Natural killer cell (primary cell): ENCODE measurements at places on chromosomes 12 and 14.
A peak's percentile ranks its signal among the peaks of the same experiment; 100 is the strongest.

GRCh38 chr12:93380480-93381121 is 2.9 kb downstream of the NUDT4 start:
- no peak overlapping the region for H3K4me3 ChIP-seq
- peak; percentile 32 for DNase-seq
- no peaks in the 10 kb centered on the region for H3K27me3 ChIP-seq
- H3K36me3 ChIP-seq, result no peaks in the 10 kb centered on the region

- H3K27ac ChIP-seq, result no peak overlapping the region
- no peaks in the 10 kb centered on the region for H3K4me1 ChIP-seq
- DNase-seq, result no peak
- H3K27me3 ChIP-seq, result no peaks in the 10 kb centered on the region
These were observed 138.4 kb downstream of the STXBP6 start for GRCh38 chr14:24911324-24912109.

GRCh38 chr14:72644758-72645489 is 249.0 kb downstream of the DPF3 start:
- peak; percentile 4 for DNase-seq
- H3K27me3 ChIP-seq, result no peaks in the 10 kb centered on the region
- no peak overlapping the region for H3K4me3 ChIP-seq
- no peaks in the 10 kb centered on the region for H3K36me3 ChIP-seq

- H3K27ac ChIP-seq, result no peak within 1 kb of the TSS
- no peaks in the 10 kb centered on the region for H3K36me3 ChIP-seq
- no peak within 1 kb of the TSS for H3K4me3 ChIP-seq
- peaks cover 15% of the 10 kb centered on the region for H3K4me1 ChIP-seq
These were observed at the start of gene LRP1-AS for GRCh38 chr12:57146961-57147944. Gene LRP1-AS, minus strand, starts transcription at chr12:57147619.

GRCh38 chr14:40656311-40656710 is 950.4 kb upstream of the LRFN5 start:
- no peak overlapping the region for H3K27ac ChIP-seq
- H3K4me3 ChIP-seq, result no peak overlapping the region
- no peaks in the 10 kb centered on the region for H3K36me3 ChIP-seq
- no peak for DNase-seq
- H3K4me1 ChIP-seq, result no peaks in the 10 kb centered on the region
- H3K27me3 ChIP-seq, result no peaks in the 10 kb centered on the region

GRCh38 chr12:94426049-94426448 is 33.6 kb downstream of the CEP83 start:
- H3K36me3 ChIP-seq, result no peaks in the 10 kb centered on the region
- no peak overlapping the region for H3K4me3 ChIP-seq
- no peak for DNase-seq
- no peaks in the 10 kb centered on the region for H3K27me3 ChIP-seq
- no peaks in the 10 kb centered on the region for H3K4me1 ChIP-seq

DNA sequence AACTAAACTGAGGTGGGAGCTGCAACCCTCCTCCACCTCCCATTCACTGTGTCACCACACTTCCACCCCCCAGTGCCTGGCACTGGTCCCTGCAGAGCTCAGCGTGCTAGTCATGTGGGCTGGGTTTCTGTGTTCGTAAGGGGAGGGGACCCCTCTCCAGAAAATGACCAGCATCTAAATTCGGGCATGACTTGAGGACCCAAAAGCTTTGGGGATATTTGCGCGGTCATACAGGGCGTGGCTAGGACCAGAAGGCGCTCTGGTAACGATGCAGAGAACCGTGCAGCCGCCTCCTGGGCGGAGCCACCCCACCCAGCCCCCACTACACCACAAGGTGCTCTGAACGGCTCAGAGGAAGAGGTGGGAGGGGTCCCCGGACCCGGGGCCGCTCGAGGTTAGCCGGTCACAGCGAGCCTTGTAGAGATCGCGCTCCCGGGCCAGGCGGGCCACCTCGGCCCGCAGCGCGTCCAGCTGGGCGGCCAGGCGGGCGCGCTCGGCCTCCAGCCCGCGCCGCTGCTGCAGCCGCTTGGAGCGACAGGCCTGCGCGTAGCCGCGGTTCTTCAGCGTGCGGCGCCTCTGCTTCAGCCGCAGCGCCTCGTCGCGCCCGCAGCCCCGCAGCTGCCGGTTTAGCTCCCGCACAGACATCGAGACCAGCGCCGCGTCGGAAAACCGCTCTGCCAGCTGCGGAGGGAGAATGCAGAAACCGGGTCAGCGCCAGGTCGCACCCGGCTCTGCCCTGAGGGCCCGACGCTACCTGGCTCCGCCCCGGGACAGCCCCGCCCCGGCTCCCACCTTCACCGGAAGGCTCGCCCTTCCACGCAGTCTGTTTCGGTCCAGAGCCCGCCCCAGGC is 9.8 kb downstream of the CPNE6 start:
- peak; percentile 36 for DNase-seq
- peak overlapping the region; percentile 55 for H3K4me3 ChIP-seq
- peak overlapping the region; percentile 8 for H3K27ac ChIP-seq
- no peaks in the 10 kb centered on the region for H3K36me3 ChIP-seq
- H3K4me1 ChIP-seq, result peaks cover 15% of the 10 kb centered on the region

DNA sequence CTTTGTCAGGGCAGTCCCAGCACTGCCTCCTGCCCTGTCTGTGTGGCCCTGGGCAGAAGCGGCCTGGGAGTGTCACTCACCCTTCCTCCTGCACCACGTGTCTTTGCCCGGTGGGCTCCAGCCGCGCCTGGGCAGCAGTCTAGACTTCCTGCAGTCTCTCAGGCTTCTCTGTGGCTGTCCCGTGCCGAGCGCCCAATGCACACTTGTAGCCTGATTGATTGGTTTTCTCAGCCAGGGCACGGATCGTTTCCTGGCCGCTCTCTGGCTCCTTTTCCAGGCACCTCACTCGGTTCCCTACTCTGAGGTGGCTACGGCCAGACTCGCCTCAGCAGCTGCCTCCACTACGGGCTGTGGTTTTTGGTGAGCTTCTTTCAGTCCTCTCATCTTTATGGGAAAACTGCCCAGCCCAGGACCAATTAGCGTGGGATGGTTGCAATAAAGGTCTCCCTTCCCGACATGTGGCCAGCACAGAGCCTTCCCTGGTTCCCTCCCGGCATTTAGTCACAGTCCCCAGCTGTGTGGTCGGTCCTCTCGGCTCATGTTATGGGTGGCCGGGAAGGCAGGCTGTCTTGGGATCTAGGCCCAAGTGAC is 133.1 kb downstream of the CACNA1C start:
- no peaks in the 10 kb centered on the region for H3K4me1 ChIP-seq
- H3K27ac ChIP-seq, result no peak overlapping the region
- DNase-seq, result no peak

DNA sequence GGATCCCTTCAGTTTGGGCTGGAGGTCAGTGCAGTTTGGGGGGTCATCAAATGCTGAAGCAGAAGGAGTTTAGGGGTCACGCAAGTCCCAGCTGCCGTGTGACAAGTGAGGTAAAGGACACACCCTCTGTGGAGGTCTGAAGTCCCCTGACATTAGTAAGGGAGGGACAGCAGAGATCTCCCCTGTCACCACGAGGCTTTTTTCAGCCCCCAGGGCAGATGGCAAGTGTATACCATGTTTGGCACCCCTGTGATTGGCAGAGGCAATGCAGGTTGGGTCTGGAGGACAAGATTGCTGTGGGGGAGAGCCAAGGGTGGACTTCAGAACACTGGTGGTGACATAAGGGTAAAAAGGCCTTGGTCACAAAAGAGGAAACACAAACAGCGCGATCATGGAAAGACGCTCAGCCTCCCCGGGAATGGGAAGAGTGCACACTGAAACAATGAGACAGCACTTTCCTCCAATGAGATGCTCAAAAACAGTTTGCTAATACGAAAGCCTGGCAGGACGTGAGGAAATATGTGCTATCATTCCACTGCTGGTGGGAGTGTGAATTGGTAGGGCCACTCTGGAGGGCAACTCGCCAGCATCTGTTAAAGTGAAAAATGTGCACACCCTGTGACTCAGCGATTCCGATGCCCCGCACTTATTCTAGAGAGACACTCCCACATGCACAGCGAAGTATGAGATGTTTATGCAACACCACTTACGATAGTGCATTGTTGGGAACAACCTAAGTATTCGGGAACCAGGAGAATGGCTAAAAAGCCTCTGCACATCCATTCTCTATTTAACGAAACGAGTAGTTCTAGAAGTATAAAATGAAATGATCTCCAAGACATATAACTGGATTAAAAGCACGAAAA is 14.4 kb upstream of the CD27 start:
- peak; percentile 32 for DNase-seq
- H3K36me3 ChIP-seq, result no peaks in the 10 kb centered on the region
- H3K4me1 ChIP-seq, result peaks cover 32% of the 10 kb centered on the region

- peaks cover 27% of the 10 kb centered on the region for H3K4me1 ChIP-seq
- no peak for DNase-seq
- H3K36me3 ChIP-seq, result peaks cover 12% of the 10 kb centered on the region
- no peak overlapping the region for H3K27ac ChIP-seq
- H3K4me3 ChIP-seq, result no peak overlapping the region
These were observed 4.2 kb downstream of the PCNX4 start for GRCh38 chr14:60095781-60096450.

- peaks cover 31% of the 10 kb centered on the region for H3K4me1 ChIP-seq
- H3K27ac ChIP-seq, result no peak overlapping the region
- H3K27me3 ChIP-seq, result peaks cover 50% of the 10 kb centered on the region
- no peak overlapping the region for H3K4me3 ChIP-seq
- no peaks in the 10 kb centered on the region for H3K36me3 ChIP-seq
These were observed 2.4 kb downstream of the HRK start for GRCh38 chr12:116878567-116879508.

DNA sequence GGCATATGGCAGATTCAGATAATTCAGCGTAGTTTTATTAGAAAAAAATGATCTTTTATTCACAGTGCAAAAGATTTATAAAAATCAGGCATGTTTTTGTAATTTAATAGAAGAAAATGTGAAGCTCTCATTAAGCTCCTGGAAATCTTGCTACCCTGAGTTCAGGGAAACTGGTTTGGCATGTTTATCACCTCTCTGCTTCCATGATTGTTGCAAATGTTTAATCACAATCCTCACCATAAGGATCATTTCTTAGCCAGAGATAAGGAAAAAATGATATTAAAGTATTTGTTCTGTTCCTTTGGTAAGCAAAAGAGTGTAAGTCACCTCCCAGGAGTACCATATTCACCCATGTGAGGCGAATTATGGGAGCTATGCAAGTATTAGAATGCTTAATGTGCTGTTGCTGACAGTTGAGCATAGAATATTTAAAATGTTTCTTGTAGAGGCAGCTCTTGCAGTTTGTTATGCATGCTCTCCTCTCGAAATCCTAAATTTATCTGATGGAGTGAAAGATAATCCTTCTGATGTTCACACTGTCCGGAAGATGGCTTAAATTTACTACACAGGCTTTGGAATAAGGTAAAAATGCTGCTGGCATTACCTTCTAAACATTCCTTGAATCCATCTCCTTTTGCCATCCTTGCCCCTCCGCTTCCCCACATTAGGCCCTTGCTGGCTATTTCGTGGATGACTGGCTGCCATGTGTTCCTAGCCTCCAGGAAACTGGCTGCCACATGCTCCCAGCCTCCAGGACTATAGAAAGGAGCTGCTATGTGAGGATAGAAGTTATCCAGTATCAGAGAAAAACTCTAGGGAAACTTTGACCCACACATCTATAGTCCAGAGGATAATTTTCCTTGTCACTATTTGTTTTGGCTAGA is 115.8 kb upstream of the CCDC198 start:
- H3K27me3 ChIP-seq, result no peaks in the 10 kb centered on the region
- no peak overlapping the region for H3K27ac ChIP-seq
- no peaks in the 10 kb centered on the region for H3K36me3 ChIP-seq
- H3K4me1 ChIP-seq, result no peaks in the 10 kb centered on the region
- H3K4me3 ChIP-seq, result no peak overlapping the region
- no peak for DNase-seq

GRCh38 chr12:10101648-10102220 is 2.9 kb upstream of the CLEC1A start:
- H3K27me3 ChIP-seq, result no peaks in the 10 kb centered on the region
- no peak for DNase-seq
- no peak overlapping the region for H3K4me3 ChIP-seq
- H3K4me1 ChIP-seq, result peaks cover 3% of the 10 kb centered on the region

GRCh38 chr12:8914716-8915526 is 612 bp downstream of the PHC1 start:
- peak; percentile 77 for DNase-seq
- H3K4me1 ChIP-seq, result peaks cover 10% of the 10 kb centered on the region
- peaks cover 8% of the 10 kb centered on the region for H3K36me3 ChIP-seq
- peak overlapping the region; percentile 45 for H3K27ac ChIP-seq
- H3K27me3 ChIP-seq, result no peaks in the 10 kb centered on the region
